ENCODE measurements at places on chromosomes 1 and 21.

- DNase-seq: no peak
These were observed 45.5 kb upstream of the IRF2BP2 start for GRCh38 chr1:234655328-234656069.

GRCh38 chr1:153547560-153548551 is 1.2 kb downstream of the S100A3 start:
- no peak for DNase-seq

DNA sequence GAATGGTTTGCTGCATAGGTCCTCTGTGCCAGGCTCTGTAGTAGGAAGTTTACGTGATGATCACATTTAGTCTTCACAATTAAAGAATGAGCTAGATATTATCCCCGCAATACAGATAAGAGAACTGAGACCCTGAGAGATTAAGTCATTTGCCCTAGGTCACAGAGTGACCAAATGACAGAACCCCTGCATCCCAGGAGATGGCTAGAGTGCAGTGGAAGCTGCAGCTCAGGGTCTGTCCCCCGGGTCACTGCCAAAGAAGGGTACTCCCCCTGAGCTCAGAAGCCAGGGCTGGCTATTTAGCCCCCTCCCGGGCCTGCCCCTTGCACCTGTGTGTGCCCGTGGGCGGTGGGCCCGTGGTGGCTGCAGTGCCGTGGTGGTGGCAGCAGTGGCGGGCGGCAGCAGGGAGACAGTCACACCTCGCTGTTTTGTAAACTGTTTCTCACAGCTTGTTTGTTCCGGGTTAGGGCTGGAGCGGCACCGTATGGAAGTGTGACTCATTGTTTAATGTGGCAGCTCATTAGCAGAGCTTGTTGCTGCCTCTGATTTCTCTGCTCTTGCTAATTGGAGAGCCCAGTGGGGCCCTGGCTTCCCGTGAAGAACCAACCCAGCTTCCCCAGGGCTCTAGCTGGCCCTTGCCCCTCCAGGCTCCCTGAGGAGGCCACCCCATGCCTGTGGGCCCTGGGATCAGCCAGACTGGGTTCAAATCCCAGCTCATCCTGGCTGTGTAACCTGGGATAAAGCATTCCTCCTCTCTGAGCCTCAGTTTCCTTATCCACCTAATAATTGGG is 19.3 kb upstream of the FOXO6 start:
- no peak for DNase-seq

DNA sequence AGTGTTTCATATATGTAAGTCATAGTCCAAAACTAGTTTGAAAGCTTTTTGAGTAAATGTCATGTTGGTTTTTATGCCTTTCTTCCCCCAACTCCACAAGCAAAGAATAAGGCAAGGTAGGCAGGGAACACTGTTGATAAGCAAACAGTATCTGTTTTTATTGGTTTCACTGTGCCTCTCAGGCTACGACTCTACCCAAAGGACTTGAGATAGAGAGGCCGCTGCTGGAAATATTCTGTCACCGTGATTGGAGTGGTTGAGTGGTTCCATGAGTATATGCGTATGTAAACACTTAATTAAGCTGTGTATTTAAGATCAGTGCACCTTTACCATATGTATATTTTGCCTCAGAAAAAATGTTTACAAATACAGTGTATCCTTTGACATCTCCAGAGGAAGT is 138.1 kb upstream of the KIF26B start:
- DNase-seq: no peak

GRCh38 chr21:32278103-32278502 is 746 bp downstream of the MIS18A start:
- DNase-seq: peak; percentile 5

- DNase-seq: no peak
These were observed 5.0 kb upstream of the CHD5 start for GRCh38 chr1:6185151-6185550.

DNA sequence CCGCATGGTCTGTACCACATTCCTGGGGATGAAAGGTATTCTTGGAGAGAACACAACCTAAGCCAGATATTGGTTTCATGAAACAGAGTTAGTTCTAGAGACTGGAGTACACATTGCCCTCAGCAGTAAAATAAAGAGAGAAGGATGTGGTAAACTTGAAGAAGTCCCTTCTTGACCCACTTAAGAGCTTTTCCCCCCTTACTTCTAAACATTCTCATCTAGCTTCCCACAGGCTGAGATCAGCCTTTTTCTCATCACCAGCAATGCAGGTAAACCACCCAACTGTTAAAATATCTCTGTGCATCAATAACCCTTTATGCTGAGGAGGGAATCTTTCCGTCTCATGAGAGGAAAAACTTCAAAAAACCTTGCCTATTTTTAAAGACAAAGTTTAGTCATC is 62.6 kb downstream of the SUSD4 start:
- DNase-seq: no peak

GRCh38 chr1:33358795-33359503 is 38.1 kb upstream of the A3GALT2 start:
- no peak for DNase-seq

DNA sequence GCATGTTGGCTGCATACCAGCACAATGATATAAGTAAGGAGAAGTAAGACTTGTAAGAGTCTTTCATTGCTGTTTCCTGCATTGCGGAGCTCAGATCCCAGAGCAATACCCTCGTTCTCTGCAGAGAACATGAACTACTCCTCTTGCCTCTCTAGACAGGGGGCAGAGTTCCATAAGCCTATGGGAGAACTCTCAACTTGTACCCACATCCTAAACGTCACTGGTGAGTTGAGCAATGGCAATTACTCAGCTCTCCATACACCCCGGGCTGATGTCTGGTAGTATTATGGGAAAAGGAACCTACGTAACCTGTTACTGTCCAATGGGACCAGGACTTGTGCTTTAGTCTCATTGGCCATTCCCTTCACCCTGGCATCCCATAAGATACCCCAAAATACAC is 27.3 kb upstream of the ZNF496 start:
- no peak for DNase-seq

DNA sequence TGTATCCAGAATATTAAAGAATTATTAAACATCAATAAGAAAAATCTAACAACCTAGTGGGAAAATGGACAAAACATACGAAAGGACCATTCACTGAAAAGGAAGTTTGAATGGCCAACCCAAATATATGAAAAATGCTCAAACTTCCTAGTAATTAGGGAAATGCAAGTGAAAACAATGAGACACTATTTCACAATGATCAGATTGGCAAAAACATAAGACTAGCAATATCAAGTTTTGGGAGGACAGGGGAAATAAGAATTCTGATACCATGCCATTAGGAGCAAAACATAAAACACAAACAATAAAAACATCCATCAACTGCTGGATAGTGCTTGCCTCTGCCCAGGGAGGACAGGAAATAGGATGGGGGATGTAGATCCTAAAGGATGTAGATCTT is 14.3 kb downstream of the XCL2 start:
- no peak for DNase-seq
